ENCODE measurements at places on chromosomes 1 and 21.

GRCh38 chr1:83857716-83858115 lies 141.2 kb downstream of the TTLL7 start:
- no peak for DNase-seq

GRCh38 chr1:171084091-171084490 lies 6.6 kb upstream of the FMO3 start:
- no peak for DNase-seq

DNA sequence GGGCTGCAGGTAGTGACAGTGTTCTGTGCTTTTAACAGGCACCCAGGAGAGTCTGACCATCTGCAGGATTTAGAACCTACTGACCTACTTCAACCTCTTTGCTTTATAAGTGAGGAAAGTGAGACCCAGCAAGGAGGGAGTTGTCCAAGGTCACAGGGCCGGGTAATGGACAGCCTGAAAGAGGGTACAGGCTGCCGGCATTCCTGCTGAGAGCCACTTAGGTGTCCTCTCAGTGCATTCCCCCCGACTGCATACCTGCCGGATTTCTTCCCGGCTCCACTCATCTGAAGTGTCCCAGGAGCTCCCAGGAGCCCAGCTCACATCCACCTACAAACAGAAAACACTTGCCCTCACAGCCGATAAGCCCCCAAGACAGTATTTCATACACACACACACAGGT lies 13.9 kb downstream of the PHLDA3 start:
- DNase-seq: no peak

DNA sequence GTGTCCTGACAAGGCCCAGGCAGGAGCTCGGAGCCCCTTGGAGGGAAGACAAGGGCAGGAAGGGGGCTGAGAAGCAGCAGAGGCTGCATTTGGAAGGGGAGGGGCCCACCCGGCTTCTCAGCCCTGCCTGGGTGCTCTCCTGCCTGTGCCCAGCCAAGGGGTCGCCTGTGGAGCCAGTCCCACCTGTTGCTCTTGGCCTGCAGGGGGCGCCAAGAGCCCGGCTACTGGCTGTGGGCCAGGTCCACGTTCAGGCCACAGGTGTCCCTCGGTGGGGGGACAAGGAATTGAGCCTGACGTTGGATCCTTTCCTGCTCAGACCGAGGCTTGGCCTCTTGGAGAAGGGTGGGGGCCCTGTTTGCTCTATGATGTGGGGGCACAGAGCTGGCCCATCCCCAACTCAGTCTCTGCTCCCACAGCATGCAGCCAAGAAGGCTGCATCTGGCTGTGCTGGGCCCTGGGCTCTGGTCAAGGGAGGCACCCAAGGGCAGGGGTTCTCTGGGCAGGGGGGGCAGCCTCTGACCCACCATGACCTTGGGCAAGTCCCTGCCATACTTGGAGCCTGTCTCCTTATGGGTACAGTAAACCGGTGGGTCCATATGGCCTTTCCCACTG lies 10.9 kb downstream of the WNT4 start:
- DNase-seq: peak; percentile 11

- no peak for DNase-seq
Observed at GRCh38 chr1:109112056-109112651, 1.8 kb upstream of the ELAPOR1 start.

DNA sequence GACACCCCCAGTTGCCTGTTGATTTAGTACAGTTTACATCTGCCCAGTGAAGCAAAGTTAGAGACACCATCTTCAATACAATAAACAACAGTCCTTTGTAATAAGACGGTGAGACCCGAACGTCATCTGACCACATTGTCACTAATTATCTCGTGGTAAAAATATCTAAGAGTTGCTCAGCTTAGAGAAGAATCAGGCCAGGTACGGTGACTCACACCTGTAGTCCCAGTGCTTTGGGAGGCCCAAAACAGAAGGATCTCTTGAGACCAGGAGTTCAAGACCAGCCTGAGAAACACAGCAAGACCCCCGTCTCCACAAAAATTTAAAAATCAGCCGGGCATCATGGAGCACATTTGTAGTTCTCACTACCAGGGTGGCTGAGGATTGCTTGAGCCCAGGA lies 53.5 kb downstream of the CD34 start:
- no peak for DNase-seq

DNA sequence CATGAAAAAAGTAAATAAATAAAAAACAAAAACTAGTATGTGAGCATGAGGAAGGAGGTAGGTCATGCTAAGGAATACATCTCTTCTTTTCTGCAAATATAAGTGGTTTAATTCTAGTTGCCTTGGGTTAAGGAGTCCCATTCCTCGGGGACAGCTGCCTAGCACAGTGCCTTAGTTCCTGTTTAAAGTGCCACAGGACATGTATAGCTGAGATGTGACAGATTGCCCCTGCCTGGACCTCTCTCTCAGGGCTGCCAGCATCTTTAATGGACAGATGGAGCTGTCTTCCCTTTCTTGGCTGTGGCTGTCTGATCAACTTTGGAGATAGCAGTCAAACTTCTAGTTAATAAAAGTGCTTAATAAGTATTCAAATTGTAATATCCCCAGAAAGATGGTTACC lies 50.0 kb downstream of the TSEN15 start:
- no peak for DNase-seq

GRCh38 chr1:42380586-42381279 lies at the start of gene RIMKLA:
RIMKLA (plus strand) TSS chr1:42380792; CDS start chr1:42380935, 143 bp downstream.
- DNase-seq: no peak

DNA sequence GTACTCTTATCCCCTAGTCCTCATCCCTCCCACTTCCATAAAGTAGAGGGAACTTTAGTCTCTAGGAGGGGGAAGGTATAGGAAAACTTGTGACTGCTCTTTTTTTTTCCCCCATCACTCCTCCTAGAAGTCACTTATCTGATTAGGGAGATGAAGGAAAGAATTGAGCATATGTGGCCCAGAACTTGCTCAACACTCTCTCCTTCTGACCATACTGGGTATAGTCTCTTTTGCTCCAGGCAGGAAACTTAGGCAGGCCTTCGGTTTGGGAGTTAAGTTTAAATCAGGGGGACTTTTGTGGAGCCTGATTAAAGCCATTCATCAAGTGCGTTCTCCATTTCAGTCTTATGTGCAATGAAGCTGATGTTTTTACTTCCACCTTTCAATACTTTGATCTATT lies 5.8 kb downstream of the UBE2U start:
- no peak for DNase-seq

DNA sequence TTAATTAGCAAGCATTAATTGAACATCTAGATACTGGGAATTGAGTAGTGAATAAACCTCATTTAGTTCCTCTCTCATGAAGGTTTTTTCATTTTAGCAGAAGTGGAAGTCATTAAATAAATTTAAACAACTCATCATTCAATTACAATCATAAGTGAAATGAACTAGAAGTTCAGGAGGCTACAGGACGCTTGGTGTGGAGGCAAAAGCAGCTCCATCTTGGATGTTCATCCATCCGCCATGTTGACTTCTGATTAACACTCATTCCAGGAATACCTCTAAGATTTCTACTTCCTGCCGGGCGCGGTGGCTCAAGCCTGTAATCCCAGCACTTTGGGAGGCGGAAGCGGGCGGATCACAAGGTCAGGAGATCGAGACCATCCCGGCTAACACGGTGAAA lies 11.5 kb upstream of the NTPCR start:
- no peak for DNase-seq

DNA sequence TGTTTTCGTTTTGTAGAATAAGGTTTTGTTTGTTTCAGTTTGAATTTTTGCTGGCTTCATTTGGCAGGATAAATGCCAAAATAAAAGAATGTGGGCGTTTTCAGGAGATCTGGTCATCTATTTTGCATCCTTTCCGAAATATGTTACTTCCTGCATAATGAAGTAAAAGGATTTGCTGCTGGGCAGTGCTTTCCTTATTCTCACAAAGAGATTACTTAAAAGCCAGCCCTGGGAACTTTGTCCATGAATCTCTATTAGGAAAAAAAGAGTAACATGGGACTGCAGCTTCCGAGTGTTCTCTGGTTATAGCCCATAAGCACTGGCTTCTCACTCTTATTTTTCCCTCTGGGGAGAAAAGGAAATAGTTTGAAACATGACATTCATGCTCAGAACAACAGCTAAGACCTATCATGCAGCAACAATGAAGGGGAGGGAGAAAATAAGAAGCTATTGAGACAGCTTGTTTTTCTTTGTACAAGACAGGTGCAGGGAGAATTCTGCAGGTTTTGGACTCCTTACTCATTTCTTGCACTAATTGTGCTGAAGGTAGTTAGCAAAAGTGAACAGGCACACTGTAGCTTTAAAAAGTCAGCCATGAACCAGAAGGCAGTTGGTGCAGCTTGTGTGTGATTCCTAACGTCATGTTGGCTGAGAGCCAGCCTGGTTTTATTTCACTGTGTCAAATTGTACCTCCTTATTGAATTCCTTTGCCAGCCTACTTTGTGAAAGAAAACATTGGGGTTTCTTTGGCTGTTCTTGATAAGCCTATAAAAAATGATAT lies at the start of gene SAMD13:
SAMD13 (plus strand) TSS at position 705 of the 781 bp plus-strand sequence. CDS start 1,527 bp downstream, outside the sequence.
- no peak for DNase-seq

GRCh38 chr1:10396870-10397269 lies 2.0 kb upstream of the PGD start:
- no peak for DNase-seq

DNA sequence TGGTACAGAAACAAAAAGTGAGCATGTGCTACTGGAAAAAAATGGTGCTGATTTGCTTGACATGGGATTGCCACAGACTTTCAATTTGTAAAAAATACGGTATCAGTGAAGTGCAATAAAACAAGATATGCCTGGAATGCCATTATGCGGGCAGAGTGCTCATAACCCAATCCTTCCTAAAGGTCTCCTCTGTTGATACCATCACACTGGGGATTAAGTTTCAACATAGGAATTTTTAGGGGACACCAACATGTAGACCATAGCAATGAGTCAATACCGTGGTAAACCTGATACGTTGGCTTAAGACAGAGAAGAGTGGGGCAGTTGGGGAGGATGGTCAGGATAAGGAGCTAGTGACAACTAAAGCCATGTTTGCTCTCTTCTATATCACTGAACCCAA lies 20.5 kb downstream of the MX1 start:
- DNase-seq: no peak

- no peak for DNase-seq
Observed at GRCh38 chr21:42117967-42118780, 47.1 kb downstream of the UMODL1 start.

DNA sequence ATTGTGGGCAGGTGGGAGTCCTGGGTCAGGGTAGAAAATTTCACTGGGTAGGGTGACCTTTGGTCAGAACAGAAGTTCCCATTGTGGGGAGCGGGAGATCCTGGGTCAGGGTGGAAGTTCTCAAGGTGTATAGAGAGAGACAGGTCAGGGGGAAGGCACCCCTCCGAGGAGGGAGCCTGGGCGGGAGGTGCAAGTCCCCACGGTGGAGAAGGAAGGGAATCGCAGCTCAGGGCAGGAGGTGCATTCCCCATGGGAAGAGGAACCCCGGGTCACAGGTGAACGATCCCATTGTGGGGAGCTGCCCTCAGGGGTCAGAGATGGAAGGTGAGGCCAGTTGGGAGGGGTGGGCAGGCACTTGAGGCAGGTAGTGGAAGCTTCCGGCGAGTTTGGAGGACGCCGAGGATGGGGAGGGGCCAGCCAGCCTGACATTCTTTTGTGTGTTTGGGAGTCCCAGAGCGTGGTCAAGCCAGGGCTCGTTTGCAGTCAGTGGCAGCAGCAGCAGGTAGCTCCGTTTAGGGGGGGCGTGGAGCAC lies 637 bp downstream of the LYPLA2 start:
- DNase-seq: no peak

GRCh38 chr1:9476790-9477463 lies 62.3 kb upstream of the SLC25A33 start:
- DNase-seq: no peak

DNA sequence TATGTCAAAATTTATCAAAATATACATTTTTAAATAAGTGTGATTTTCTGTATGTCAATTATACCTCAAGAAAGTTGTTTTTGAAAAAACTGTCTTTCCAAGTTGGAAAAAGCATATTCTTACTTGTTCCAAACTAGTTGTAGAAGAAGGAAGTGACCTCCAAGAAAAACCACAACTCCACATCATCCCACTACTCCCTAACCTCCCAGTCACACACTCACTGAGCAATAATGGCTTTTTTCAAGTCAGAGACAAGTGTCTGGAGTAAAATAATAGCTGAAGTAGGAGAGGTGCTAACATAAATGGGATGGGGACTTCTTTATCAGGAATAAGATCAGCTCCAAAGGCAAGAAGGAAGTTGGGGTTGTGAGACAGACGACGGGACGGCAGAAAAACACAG lies 13.4 kb downstream of the EPRS1 start:
- DNase-seq: no peak

- DNase-seq: no peak
Observed at GRCh38 chr1:161486806-161487741, 18.2 kb upstream of the FCGR2A start.

GRCh38 chr1:183870351-183871077 lies 65.6 kb downstream of the RGL1 start:
- no peak for DNase-seq

DNA sequence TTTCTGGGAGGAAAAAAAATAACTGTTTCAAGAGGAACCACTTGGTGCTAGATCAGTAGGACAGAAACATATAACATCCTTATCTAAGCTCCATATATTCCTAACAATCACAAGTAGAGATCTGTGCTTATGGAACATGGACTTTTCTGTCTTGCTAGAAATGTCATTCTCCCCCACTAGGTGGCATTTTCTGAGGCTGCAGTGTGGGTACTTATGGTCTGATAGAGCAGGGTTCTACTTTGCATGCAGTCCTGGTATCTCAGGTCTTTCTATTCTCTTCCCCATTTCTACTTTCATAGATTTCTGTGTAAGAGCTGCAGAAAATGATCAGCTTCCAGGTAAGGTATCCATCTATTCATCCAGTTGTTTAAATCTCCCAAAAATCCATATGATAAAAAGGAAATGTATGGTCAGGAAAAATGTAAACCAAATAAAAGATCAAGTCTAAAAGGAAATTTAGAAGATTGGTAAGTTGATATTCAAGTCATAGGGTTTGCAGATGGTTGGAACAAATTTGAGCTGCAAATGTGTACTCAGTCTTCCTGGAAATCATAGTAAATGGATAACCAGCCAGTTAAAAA lies 1.5 kb downstream of the ZNF684 start:
- no peak for DNase-seq

- DNase-seq: peak; percentile 28
Observed at GRCh38 chr1:83508485-83509151, 490.3 kb downstream of the TTLL7 start.

DNA sequence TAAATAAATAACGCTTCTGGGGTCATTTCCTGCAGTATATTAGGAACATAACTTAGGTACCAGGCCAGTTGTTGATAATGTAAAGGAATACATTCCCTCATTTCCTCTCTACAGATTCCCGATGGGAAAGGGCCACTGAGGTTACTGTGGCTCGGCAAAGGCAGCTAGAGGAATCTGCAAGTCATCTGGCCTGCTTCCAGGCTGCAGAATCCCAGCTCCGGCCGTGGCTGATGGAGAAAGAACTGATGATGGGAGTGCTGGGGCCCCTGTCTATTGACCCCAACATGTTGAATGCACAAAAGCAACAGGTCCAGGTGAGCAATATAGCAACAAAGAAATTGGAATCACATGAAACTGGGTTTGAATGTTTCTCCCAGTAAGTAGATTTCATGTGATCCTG lies 109.6 kb upstream of the BMP8A start:
- DNase-seq: no peak

DNA sequence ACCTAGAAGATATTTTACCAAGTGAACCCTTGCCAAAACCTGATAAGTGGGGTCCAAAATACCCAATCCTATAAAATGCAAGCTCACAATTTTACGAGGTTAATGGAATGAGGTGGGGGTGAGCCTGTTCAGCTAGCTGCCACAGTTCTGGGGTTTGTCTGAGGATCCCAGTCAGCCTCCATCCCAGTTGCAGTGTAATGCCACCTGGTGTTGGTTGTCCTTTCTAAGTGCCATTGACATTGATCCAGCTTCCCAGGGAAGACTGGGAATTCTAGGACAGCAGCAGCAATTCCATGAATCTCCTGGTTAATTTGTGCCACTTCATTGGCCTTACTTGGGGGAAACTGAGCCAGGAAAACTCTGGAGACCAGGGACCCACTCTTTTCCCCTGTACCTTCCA lies 298.3 kb downstream of the RWDD3 start:
- no peak for DNase-seq

All from T-helper 22 cell (primary cell).